Uterine smooth muscle cell (primary cell): ENCODE measurements at places on chromosomes 6 and 20. TPM values are rescaled to one million over a fixed set of nuclear protein-coding genes. Genes with fewer than 3 reads are reported as not detected.

The BPIFB4 gene
- total RNA-seq, result not detected in 2 replicates

The MACROD2 gene
- total RNA-seq, result 0.66 and 3.6 TPM in 2 replicates

The KIF25 gene
- total RNA-seq, result not detected in 2 replicates

The GMPR gene
- 8.1 and 9.1 TPM in 2 replicates for total RNA-seq

The GGTLC1 gene
- total RNA-seq, result not detected in 2 replicates

The SLC22A7 gene
- total RNA-seq, result not detected in 2 replicates

The GABRR1 gene
- total RNA-seq, result not detected in 2 replicates

The TMEM181 gene
- total RNA-seq, result 42.4 and 54.0 TPM in 2 replicates

The PGC gene
- not detected in 2 replicates for total RNA-seq

The ANKRD6 gene
- 2.0 and 2.7 TPM in 2 replicates for total RNA-seq

The OR2J3 gene
- not detected in 2 replicates for total RNA-seq

The C6orf163 gene
- total RNA-seq, result 1.00 and 2.1 TPM in 2 replicates

The KCNK15 gene
- total RNA-seq, result 0.22 and 1.6 TPM in 2 replicates

The GCM1 gene
- total RNA-seq, result not detected in 2 replicates

The HLA-DQA1 gene
- not detected in 2 replicates for total RNA-seq

The SEMG1 gene
- total RNA-seq, result not detected in 2 replicates

The RSPH9 gene
- 0.44 and 1.2 TPM in 2 replicates for total RNA-seq

The ARID1B gene
- total RNA-seq, result 33.4 and 41.1 TPM in 2 replicates

The SLC12A5 gene
- total RNA-seq, result under 0.01 TPM in 1 of 2 replicates, not detected in the other

The DPPA5 gene
- not detected in 2 replicates for total RNA-seq

The RCAN2 gene
- total RNA-seq, result 0.77 and 1.5 TPM in 2 replicates

The TCP11 gene
- total RNA-seq, result 0.25 and 0.66 TPM in 2 replicates

The CD109 gene
- 42.9 and 44.8 TPM in 2 replicates for total RNA-seq

The BTNL2 gene
- total RNA-seq, result not detected in 2 replicates

The MUCL3 gene
- total RNA-seq, result not detected in 2 replicates

The ZNF311 gene
- total RNA-seq, result 1.7 and 2.9 TPM in 2 replicates

The TRAM2 gene
- 40.5 and 61.6 TPM in 2 replicates for total RNA-seq
